ENCODE measurements at places on chromosomes 6 and 20.

DNA sequence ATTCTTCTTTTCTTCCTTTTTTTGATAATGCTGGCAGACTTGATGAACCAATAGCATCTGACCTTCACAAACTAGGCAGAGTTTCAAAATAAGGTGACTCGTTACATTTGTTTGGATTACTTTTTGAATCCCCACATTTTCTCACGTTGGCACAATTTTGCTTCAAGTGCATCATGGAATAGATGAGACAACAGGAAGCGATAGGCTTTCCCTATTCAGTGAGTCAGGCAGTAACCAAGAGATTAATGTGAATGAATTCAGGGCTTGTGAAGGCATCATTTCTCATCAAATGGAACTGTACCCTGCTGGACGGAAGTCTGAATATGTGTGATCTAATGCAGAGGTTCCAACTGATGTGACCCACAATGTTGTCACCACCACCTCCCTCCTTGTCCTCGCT lies 10.7 kb downstream of the RFPL4B start:
- DNase-seq: no peak

DNA sequence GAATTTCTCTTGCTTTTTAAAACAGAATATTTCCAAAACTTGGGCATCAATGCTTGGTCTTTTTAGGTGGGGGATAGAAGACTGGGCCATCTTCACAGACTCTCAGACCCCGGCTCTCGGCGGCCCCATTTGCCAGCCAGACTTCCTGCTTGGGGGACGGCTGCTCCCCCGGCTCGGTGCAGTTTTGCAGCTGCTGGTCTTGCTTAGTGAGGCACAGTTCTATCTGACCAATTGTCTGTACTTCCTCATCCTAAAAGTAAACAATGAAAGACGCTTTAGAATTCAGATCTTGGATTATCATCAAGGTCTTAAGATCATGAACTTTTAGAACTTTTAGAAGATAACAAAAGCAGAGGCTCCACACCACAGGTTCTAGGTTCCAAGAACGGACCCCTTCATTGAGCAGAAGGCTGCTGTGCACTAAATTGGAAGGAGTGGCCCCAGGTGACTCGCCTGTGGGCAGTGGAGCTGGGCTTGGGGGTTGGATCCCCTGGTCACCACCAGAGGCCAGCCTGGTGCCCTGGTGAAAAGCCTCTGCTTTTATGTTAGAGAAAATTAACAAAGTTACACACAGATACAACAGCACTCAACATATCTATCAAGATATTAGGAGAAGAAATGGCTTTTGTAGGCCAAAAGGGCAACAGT lies 26.7 kb downstream of the RNASET2 start:
- DNase-seq: no peak

GRCh38 chr20:57031867-57032355 lies 234.5 kb downstream of the BMP7 start:
- DNase-seq: no peak

DNA sequence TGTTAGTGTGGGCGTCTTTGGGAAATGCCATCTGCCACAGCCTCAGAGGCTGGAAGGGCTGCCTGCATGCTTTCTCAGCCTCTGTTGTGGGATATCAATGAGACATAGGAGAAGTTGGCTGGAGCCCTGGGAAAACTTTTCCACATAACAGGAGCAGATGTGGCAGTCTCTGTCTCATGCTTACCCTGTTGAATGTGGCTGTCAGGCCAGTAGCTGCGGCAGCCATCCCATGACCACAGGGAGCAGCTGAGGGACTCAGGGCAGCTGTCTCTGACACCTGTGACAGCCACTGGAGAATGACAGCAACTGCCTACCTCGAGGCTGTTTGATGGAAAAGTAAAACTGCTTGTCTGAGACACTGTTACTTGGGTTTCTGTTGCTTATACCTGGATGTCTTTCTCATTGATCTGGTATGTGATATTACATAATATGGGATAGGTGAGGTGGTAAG lies 64.4 kb downstream of the TULP4 start:
- no peak for DNase-seq

DNA sequence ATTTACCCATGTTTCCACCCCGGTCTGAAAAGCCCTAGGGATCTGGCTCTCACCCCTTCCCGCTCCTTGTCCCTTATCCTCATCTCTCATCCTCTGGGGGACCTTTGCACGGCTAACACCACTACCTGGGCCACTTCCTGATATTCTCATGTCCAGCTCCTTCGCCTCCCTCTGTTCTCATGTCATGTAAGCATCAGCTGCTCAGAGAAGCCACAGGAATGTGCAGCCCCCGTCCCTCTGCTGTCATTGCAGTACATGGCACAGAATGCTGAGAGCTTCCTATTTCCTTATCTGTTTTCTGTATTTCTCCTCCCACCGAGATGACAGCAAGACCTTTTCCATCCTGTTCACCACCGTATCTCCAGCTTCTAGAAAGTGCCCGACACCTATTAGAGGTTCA lies 102.4 kb downstream of the MTHFD1L start:
- no peak for DNase-seq

DNA sequence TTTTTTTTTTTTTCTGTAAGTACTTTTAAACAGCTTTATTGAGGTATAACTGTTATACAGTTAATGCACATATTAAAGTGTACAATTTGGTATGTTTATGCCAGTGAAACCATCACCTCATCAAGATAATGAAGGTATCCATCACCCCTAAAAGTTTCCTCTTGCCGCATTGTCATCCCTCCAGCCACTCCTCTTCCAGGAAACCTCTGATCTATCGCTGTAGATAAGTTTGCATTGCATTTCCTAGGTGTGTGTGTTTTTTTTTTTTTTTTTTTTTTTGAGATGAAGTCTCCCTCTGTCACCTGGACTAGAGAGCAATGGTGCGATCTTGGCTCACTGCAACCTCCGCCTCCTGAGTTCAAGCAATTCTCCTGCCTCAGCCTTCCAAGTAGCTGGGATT lies 3.1 kb downstream of the SLX4IP start:
- no peak for DNase-seq

GRCh38 chr20:46365487-46366220 lies 40.8 kb downstream of the ELMO2 start:
- no peak for DNase-seq

DNA sequence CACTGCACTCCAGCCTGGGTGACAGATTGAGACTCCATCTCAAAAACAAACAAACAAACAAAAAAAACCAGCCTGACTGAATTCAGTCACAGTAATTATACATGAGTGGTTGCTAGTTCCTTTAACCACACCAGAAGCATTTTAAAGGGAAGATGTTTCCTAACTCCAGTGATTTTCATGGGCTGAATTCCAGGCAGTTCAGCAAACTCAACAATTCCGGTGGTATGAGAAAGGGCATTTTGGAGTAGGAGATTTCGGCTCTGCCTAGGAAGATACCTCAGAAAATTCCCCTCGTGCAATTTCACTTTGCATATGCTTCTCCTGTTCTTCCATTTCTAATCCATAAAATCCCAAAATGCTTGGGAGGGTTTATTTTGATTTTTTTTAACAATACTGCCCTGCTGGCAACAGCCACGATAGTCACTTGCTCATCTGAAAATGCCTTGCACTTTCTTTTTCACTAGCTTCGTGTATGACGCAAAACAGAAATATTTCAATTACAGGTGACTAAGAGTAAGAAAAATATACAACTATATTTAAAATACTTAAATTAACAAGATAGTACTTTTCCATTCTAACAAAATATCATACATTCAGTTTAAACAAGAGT lies 48.3 kb upstream of the IPCEF1 start:
- DNase-seq: no peak

DNA sequence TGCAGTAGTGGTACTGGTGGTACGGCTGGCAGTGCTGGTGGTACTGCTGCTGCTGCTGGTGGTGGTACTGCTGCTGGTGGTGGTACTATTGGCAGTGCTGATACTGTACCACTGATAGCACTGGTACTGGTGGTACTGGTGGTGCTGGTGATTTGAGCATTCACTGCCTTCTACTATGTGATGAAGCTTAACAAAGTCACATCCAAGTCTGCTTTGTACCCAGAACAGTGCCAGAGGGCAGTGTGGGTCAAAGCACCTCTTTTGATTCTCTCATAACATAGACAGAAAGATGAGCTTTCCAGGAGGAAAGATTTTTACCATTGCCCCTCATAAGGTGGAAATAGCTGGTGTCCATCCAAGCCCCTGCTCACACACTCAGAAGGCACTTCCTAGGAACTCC lies 48.7 kb downstream of the ANKRD6 start:
- no peak for DNase-seq

DNA sequence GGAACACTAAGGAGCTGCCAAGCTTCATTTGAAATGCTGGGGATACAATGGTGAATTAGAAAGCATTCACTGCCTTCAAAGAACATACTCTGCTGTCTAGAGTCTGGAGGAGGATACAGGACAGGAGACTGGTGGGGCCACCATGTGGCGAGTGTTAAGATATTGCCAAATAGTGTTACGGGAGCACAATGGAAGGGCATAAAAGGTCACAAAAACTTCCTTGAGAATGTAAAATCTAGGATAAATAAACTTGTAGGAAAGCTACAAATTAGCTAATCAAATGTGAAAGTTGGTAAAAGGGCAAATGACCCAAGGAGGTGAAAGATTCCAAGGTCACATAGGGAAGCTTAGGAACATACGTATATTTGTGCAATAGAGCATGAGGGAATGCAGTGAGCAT lies 271.7 kb downstream of the RFPL4B start:
- DNase-seq: no peak

DNA sequence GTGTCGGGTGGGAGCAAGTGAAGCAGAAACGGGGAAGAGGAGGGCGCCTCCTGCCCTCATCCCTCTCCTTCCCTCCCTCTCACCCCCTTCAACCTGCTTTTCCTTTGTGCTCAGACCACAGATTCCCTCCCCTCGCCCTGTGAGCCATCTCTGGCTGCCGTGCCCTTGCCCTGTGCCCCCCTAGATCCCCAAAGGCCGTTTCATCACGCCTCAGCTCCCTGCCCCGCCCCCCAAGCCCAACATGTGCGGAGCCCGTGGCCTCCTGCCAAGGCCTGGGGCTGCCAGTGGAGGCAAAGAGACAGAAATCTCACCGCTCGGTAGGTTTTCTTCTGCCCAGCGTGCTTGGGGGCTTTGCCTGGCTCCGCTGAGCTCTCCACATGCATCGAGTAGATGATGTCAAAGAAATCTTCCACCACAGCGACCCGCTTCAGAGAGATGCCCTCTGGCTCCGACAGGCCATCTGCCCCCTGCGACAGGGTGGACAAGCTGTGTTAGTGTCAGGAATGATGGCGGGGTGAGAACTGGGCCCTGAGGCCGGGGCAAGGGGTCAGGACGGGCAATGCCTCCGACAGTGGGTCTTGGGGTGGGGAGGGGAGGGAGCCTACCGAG lies 57.6 kb downstream of the NOL4L start:
- DNase-seq: no peak

DNA sequence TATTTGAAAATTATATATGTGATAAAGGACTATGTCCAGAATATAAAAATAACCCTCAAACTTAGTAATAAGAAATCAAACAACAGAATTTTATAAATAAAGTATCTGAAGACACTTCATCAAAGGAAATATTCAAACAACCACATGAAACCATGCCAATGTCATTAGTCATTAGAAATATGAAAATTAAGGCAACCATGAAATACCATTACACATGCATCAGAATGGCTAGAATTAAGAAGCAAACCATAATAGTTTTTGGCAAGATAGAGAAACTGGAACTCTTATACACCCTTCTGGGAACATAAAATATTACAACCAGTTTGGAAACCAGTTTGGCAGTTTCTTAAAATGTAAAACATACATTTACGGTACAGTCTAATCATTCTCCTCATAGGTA lies 137.2 kb upstream of the ADGRB3 start:
- no peak for DNase-seq

GRCh38 chr6:79410806-79411205 lies 126.4 kb downstream of the LCA5 start:
- DNase-seq: no peak

DNA sequence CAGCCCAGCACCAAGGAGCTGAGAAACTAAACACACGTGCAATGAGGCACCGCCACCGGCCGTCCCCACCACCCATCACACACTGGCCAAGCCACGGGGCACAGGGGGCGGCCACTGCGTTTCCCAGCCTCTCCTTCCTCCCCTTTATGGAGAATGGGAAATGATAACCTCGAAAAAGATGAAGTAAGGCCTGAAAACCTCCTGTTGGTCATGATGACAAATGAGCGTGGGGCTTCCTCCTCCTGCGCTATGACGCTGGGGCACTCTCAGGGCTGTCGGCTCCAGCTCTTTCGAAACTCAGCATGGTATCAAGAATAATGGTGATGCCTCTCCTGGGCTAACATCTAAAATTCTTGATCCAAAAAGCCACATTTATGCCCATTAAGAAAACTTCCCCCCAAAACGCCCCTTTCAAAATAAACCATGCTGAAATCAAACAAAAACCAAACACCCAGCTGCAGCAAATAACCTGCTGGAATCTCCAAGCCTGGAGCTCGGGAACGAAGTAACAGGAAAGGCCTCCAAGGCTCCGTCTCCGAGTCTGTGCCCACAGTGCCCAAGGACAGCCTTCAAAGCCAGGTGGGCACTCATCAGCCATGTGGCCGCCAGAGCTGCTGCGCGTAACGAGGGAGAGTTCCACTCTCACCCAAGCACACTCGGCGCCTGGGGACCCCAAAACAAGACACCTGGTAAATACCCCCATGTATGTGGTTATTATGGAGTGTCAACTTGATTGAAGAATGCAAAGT lies 50.0 kb downstream of the TAF4 start:
- DNase-seq: no peak

DNA sequence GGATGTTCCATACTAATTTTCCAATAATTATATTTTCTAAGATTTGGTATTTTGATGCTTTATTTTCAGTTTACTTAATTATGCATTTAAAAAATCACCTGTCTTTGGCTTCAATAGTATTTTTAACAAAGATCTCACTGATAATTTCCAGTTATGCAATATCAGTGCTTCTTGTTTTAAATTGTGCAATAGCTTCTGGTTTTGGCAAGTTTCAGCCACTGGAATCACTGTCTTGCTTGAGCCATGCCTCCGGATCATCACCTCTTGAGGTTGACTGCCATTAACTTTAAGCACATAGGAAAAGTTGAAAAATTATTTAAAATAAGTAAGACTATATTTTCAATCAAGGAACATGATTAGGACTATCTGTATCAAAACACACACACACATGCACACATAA lies 1242.1 kb downstream of the HACE1 start:
- no peak for DNase-seq

DNA sequence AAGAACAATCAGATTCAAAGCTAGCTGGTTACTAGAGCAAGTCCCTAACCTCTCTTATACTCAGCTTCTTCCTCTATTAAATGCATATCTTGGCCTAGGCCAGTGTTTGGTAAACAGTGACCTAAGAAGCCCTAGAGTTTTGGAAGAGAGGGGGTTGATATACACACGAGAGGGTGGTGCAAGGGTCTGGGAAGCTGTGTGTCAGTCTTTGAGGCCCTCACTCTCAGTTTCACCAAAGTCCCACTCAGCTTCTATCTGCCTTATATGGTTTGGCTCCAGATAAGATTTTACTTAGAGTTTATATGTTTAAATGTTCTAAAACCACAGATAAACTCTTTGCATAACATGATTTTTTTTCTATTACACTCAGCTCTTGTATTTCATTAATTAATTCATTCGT lies 526.1 kb upstream of the BTBD3 start:
- DNase-seq: no peak

Measured in T-helper 1 cell (primary cell).